ENCODE measurements at places on chromosomes 5 and 9. TPM values are rescaled to one million over a fixed set of nuclear protein-coding genes. Genes with fewer than 3 reads are reported as not detected.

The CLIC3 gene
- 4.8 TPM for total RNA-seq

The FABP6 gene
- not detected for total RNA-seq

The PAXX gene
- total RNA-seq = 85.2 TPM

The DOCK2 gene
- 318 TPM for total RNA-seq

The PLPP1 gene
- 27.0 TPM for total RNA-seq

The CIZ1 gene
- 121 TPM for total RNA-seq

The SPEF2 gene
- 6.4 TPM for total RNA-seq

The PAX5 gene
- total RNA-seq = 0.45 TPM

The WNT8A gene
- not detected for total RNA-seq

The CDH12 gene
- not detected for total RNA-seq

The FCN2 gene
- not detected for total RNA-seq

The IFT74 gene
- total RNA-seq = 6.5 TPM

The TLR4 gene
- 0.16 TPM for total RNA-seq

The HAND1 gene
- total RNA-seq = not detected

The CCDC183 gene
- total RNA-seq = 0.26 TPM

The DOCK8 gene
- 389 TPM for total RNA-seq

The GRIN3A gene
- total RNA-seq = not detected

The PCDHB4 gene
- not detected for total RNA-seq

The HSPB3 gene
- not detected for total RNA-seq

The ZNF483 gene
- 2.3 TPM for total RNA-seq

The ROPN1L gene
- total RNA-seq = 2.2 TPM

The MLANA gene
- not detected for total RNA-seq

The SERF1A gene
- total RNA-seq = 4.6 TPM

The PLPPR1 gene
- total RNA-seq = not detected

The KLHL3 gene
- 13.7 TPM for total RNA-seq

The ANKRD31 gene
- total RNA-seq = 0.26 TPM

The SLC25A2 gene
- total RNA-seq = 0.84 TPM

The DBN1 gene
- 92.9 TPM for total RNA-seq

The PCDHGB4 gene
- not detected for total RNA-seq

The COMMD10 gene
- total RNA-seq = 21.7 TPM

The NUTM2G gene
- not detected for total RNA-seq

The FOXI1 gene
- total RNA-seq = not detected

The PCAT7 gene
- total RNA-seq = not detected

The TMEM174 gene
- total RNA-seq = not detected

The ORM2 gene
- total RNA-seq = not detected

The TMEM215 gene
- not detected for total RNA-seq

The SMC2 gene
- 79.5 TPM for total RNA-seq

The LHX2 gene
- not detected for total RNA-seq

The ACOT12 gene
- not detected for total RNA-seq

The PLPP6 gene
- 5.2 TPM for total RNA-seq

The TICAM2 gene
- total RNA-seq = 0.47 TPM

The PCDHB6 gene
- total RNA-seq = not detected

The SELENOP gene
- not detected for total RNA-seq

The PCDHB13 gene
- not detected for total RNA-seq

The SLC6A18 gene
- total RNA-seq = not detected

The DRD1 gene
- total RNA-seq = not detected

The ATOX1 gene
- 46.6 TPM for total RNA-seq

The PHF24 gene
- not detected for total RNA-seq

The F2RL2 gene
- not detected for total RNA-seq

The FAT2 gene
- total RNA-seq = not detected

The KLF4 gene
- 1.5 TPM for total RNA-seq

The CORO2A gene
- 9.2 TPM for total RNA-seq

The SLC34A3 gene
- not detected for total RNA-seq

The WDR38 gene
- not detected for total RNA-seq
